ENCODE measurements at places on chromosomes 1 and 21.

DNA sequence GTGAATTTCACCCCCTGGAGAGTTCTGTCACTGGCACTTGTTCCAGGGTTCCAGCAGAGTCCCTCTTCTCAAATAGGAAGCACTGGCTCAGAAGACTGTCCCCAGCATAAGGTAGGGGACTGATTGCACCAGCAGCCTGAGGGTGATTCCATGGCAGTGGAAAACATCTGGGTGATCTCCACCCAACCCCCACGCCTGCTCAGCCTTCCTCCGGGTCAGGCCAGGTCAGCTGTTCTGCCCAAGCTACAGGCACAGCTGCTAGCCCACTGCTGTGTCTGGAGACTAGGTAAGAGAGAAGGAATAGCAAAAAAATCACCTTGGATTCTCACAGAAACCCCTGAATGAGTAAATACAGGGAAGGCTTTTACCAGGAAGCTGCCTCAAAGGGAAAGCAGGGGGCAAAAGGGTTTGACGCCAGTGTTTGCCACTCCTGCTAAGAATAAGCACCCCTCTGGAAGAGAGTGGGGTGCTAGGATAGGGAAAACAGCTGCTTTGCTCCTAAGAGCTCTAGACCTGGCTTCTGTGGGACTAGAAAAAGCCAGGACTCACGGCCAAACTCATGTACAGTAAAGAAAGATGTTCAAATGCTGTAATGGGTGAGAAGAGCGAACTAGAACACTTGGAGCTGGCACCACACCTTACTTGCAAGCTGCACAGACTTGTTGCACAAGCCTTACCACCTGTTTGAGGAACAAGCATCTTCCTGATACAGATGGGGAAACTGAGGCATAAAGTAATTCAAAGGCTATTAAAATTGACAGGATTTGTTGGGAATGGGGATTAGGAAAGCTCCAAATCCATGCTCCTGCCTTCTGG is 1.0 kb upstream of the DENND2D start:
- DNase-seq: no peak

GRCh38 chr1:111274653-111275052 is 16.0 kb upstream of the CHIA start:
- DNase-seq: no peak

GRCh38 chr1:63943393-63943792 is 169.6 kb downstream of the ROR1 start:
- DNase-seq: no peak

DNA sequence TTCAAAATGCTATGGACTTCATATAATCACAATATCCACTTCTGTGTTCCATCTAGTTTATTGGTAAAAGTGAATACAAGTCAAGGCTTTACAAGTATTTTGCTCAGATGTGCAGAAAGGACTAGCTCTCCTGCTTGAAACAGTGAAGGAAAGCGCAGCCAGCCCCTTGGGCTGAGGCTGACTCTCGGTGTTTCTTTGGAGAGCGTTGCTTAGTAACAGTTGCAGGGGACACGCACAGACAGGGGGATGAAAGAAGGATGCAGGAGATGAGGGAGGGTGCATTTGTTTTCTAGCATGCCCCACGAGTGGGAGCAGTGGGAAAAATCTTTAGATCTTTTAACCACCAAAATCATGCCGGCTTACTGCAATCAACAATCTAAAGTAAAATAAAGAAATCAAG is 9.1 kb downstream of the PYCR2 start:
- DNase-seq: no peak

DNA sequence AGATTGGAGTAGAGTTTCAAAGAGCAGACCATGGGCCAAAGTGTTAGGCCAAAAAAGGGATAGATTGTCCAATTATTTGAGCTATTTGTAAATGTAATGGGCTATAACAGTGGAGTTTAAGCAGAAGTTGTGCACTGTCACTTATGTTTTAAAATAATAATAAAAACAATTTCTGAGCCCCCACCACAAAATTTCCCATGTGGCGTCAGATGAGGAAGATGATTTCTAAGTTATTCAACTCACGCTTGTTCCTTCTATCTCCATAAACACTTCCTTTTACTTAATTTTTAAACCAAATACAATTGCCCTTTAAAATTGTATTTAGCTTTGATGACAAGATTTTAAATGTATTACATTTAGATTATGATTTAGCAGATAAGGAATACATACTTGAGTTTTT is 330.0 kb downstream of the PTPRC start:
- DNase-seq: no peak

DNA sequence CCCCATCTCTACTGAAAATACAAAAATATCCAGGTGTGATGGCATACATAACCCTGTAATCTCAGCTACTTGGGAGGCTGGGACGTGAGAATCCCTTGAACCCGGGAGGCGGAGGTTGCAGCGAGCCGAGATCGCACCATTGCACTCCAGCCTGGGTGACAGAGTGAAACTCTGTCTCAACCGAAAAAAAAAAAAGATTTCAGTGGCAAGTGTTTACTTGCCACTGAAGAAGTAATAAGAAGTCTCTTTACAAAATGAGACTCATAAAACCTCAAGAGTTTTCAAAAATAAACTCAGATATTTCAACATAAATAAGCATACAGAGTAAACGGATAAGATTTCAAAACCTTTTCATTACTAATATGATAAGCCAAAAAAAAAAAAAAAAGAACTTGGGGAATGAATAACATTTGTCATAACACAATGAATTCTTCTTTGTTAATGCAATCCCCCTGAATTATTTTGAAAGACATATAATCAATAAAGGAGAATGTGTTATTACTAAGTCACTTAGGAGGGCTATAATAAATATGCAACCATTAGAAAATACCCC is 34.2 kb upstream of the EXO1 start:
- no peak for DNase-seq

DNA sequence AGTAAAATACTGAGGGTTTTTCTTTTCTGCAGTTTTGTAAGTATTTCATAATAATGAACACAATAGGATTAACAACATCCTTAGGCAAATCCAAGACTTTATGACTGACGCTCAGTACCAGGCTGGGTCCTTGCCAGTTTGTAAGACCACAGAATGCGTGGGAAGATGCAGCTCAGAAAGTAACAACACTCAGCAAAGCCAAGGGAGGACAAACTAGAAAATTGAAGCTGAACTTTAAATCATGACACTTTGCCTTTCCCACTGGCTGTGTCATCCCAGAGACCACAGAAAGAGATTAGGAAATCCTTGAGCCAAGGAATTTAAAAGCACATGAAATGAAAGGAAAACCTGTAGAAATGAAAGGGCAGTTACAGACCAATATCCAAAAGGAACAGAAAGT is 426.3 kb upstream of the CHRM3 start:
- no peak for DNase-seq

GRCh38 chr1:214446772-214447556 is 104.4 kb downstream of the PTPN14 start:
- no peak for DNase-seq

DNA sequence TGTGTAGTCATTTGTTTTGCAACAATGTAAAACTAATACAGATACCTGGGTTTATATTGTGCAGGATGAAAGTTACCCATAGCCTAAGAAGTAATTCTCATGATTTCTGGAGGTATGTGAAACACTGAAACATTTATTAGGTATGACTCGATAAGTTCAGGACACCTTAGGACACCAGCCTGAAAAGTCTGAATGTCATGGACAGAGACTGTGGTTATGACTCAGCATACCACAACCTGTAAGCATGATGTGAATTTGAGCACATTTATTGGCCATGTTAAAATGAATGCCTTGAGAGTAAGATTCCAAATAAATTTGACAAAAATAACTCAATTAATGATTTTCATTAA is 1471.7 kb upstream of the B3GALT2 start:
- DNase-seq: no peak

DNA sequence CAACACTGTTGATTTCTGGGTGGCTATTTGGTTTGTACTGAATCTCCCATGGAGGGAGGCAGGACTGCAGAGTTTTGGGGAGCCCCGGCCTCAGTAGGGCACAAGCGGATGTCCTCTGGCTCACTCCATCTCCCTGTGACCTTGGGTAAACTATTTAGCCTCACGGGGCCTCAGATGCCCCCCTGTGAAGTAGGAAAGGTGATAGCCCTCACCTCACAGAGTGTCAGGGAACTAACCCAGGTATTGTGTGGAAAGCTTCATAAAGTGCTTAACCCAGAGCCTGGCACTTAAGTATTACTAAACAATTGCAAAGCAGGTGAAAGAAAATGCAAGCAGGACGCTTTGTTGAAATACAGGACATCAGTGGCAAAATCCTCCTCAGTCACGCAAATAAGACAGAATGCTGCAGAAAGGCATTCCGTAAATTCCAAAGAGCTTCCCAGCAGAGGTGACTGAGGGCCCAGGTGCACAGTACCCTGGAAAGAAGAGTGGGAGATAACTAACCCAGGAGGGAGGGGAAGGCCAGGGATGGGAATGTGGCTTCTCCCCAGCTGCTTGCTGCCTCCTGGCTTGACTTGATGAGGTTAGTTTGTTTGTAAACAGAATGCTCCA is 436.3 kb downstream of the PRDM2 start:
- no peak for DNase-seq

DNA sequence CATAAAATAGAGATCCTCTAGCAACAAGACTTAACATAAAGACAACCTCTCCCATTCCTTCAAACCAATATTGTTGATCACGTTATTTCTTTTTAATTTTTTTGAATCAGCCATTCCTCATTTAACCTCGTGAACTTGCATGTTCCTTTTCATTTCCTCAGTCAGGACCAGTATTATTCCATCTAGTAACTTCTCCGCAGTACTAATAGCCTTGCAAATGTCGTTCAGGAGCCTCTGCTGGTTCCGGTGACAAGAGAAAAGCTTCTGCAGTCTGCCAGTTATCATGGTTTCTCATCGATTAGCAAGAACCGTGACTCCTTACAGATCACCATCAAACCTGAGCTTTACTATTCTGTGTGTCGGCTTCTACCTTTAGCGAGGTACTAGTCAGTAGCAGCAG is 3.0 kb downstream of the APP start:
- DNase-seq: no peak

DNA sequence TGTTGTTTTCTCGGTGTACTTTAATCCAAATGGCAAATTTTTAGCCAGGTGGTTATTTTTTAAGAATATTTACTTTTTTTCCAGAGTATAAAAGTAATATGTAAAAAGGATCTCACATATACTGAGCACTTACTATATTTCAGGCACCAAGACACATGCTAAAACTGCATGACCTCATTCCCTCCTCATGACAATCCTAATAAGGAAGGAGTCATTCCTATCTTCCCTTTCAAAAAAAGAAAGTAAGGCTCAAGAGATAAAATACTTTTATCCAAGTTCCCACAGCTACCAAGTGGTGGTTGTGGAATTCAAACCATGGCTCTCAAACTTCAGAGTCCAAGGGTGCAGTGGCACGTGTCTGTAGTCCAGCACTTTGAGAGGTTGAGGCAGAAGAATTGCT is 19.4 kb downstream of the ATP2B4 start:
- no peak for DNase-seq

DNA sequence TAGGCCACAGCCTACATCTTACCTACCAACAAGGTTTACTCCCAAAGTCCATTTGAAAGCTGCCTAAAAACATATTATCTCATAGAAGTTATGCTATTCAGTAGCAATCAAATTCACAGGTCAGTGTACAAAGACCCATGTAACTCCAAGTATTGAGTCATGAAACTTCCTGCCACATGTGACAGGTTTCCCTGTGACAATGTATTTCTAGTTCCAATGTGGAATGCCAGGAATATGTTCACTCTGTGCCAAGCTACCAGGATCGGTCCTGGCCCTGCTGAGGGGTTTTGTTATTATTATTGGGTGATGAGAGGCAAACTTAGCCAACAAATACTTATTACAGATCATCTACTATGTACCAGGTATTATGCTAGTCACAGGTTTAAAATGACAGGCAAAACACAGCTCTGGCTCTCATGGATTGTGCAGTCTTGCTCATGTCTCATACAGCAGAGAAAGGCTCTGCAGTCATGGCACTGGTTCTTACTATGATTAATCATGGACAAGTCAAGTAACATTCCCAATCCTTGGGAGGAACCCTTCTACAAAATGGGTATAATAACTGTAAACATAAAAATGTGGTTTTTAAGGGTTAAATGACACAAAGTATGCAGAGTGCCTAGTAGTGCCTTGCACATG is 22.5 kb downstream of the DPH5 start:
- no peak for DNase-seq

GRCh38 chr1:159229260-159229885 is 24.7 kb downstream of the ACKR1 start:
- no peak for DNase-seq

GRCh38 chr1:233614743-233615521 is 1.0 kb downstream of the KCNK1 start:
- no peak for DNase-seq

DNA sequence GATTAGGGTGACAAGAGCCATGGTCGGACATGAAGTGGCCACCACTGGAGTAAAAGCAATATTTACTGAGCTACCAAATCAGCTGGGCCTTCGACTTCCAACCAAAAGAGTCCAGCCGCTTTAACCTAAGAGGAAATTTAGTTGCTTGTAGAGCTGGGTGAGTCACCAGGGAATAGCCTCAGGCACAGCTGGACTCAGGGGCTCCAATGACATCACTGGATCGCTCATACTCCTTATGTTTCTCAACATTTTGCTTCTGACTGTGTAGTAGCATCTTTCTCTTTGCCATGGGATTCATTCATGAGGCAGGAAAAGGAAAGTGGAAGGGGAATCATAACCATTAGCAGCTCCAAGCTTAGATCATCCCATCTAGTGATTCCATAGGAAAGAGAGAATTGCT is 664.4 kb downstream of the MATN1 start:
- no peak for DNase-seq

DNA sequence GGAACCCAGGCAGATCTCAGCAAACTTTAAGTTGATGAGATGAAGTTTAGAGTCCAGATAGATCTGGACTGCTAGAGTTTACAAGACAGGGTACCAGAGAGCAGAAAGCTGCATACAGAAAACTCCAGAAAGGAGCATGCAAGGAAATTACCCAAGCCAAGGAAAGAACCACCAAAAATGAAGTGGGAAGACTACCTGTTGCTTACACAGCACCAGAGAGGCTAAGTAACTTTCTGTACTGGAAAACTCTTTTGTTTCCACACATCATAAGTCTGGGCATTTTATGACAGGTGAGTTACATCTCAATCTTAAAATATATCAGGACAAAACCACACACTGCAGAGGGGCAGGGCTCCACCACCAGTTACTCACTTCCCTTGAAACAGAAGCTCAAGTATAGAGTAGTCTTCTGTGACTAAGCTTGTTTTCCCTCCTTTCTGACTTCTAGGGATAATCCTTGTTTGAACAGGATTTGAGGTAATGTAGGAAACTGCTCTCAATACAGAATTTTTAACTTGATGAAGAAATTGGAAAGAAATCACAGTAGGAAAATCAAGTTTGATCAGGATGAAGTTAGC is 17.4 kb upstream of the GJA9 start:
- no peak for DNase-seq

- peak; percentile 39 for DNase-seq
These were observed 10.6 kb upstream of the COL6A1 start for GRCh38 chr21:45970674-45971615.

GRCh38 chr1:63148825-63149645 is 173.3 kb upstream of the FOXD3 start:
- DNase-seq: no peak

GRCh38 chr1:238380167-238380566 is 489.4 kb upstream of the ZP4 start:
- DNase-seq: no peak

All from lower lobe of right lung (tissue), 2 donors.